ENCODE measurements at places on chromosomes 1 and 21.

DNA sequence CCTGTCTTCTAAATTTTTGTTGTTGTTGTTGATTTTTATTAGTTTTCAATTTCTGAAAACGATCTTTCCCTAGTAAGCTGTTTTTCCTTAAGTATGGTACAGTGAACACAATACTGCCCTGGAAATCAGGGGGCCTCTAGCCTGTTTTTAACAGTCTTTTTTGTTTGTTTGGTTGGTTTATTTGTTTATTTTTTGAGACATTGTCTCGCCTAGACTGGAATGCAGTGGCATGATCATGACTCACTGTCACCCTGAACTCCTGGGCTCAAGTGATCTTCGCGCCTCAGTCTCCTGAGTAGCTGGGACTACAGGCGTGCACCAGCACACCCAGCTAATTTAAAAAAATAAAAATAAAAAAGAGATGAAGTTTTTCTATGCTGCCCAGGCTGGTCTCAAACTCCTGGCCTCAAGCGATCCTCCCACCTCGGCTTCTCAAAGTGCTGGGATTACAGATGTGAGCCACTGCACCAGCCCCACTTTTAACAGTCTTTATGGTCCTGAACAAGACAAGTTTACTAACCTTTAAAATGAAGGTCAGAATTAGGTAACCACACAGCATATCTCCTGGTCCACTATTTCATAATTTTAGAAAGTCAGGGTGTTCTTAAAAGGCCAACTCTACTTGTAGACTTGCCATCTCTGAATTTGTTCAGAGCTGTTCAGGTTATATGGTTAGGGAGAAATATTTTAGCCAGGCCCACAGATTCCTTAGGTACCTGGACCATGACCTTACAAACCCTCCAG is 35.4 kb downstream of the TBCE start:
- no peak for DNase-seq

DNA sequence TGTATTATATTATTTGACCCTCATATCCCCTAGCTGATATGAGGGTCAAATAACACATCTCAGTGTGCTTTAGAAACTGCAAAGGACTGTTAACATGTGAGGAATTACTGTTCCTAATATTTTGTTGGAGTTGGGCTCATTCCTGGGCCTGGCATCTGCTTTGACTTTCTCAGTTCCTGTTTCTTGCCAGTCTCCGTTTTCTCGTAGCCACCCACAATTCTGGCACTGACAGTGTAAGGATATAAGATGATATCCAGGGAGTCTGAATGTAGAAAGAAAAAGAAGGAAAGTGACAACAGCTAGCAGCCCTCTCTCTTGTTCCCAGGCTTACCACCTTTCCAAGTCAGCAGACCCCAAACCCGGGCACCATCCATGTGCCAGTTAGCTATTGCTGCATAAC is 54.4 kb upstream of the SCMH1 start:
- no peak for DNase-seq

DNA sequence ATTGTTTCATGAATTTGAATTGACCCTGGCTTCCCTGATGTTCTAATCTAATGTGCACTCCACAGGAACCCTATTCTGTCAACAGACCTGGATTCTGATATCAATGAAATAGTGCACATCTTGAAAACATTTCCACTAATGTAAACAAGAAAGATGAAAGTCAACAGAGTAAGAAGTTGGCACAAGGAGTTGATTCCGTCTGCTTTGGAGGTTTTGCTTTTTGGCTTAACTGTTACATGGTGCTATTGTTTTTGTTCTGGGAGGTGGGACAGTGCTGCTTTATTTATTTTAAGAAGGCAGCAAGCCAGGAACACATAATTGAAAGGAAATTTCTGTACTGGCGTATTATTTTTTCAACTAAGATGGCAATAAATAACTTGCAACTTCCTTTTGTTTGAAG is 73.3 kb downstream of the LEPR start:
- no peak for DNase-seq

DNA sequence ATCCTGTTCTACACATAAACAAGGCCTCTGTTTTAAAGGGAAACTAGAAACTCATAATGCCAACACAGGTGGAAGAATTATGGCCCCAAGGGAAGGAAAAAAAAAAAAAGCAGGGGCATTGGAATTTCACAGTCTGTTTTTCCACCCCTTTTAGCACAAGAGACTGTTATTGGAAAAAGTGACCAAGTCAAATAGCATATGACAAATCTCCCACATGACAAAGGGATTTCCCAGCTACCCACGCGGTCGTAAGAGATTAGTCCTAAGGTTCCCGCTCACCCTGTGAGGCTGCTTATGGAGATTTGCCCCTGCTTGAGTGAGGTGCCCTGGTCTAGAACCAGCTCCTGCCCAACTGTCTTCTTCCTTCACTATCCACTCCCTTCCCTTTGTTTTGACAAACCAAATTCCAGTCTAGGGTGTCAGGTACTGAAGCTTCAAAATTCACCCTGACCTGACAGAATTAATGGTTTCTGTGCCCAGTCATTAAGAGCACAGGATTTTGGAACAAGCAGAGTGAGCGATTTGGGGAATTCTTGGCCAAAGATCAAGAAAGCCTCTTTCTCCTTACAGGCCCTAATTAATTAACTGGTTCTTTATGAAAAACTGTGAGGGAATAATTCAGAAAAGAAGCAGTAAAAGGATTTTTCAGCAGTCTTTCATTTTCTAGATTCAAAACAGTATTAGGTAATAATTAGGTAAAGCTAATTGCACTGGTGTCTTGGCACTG is 107.3 kb downstream of the NMNAT2 start:
- DNase-seq, result peak; percentile 7

- DNase-seq, result no peak
Observed at GRCh38 chr1:94599095-94599813, 57.7 kb upstream of the F3 start.

DNA sequence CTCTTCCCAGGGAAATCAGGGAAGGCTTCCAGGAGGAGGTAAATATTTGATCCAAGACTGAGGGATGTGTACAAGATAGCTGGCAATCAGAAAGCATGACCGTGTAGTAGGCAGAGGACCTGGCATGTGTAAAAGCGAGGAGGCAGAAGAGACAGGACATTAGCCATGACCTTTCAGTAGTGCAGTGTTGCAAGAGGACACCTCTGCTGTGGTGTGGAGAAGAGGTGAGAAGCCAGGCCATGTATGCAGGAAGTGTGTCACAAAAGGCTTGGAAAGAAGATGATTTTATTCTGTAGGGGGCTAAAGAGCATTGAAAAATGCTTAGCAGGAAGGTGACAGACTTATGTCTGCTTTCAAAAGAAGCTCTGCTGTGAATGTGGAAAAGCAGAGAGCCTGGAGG is 381.0 kb downstream of the ZP4 start:
- no peak for DNase-seq

- DNase-seq, result peak; percentile 39
Observed at GRCh38 chr1:6347641-6348487, 45.7 kb downstream of the ACOT7 start.

DNA sequence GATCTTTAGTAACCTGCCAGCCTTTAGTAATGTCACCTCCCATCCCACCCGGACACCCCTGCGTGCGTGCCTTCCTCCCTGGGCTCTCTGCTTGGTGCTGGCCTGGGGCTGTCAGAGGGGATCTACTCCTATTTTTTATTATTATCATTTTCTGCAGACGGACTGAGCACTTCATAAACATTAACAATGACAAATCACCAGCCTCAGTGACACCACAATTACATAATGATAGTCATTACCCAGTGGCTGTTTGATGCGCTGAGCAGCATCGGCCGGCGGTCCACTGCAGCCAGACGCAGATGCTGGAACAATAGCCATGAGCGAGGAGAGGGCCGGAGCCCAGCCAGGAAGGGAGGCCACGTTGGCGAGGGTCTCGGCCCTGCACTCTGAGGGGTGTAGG is 309.3 kb upstream of the AJAP1 start:
- DNase-seq, result no peak

DNA sequence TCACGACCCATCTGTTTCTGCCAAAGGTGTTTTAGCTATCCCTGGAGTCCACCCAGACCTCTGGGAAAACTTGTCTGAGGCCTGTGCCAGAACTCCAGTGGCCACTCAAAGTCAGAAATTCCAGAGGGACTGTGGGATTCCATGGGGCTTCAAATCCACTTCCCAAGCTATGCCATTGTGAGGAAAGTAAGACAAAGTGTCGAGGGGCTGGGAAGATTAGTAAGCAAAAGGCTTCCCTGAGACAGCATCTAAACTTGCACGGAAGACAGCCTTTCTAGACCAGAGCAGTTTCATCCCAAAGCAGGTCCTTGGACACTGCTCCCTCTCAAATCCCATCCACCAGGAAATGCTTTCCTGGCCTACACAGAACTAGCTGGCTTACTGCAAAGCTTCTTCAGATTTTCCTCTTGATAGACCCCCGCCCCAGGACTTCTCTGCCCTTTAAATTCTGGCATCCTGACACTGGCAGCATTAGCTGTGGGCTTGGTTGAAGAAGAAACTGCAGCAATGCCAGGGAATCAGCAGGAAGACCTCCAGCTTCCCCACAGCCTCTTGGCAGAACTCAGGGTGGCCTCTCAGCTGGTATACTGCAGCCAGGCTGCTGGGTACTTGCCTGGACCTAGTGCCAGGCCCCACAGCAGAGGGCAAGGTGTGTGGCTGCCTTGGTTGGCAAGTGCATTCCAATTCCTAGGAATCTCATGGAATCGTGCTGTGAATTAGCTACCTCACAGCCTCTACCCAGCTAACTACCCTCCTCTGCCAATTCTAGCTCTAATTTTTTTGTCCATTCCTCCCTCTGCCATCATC is 27.3 kb upstream of the LMX1A start:
- DNase-seq, result no peak

DNA sequence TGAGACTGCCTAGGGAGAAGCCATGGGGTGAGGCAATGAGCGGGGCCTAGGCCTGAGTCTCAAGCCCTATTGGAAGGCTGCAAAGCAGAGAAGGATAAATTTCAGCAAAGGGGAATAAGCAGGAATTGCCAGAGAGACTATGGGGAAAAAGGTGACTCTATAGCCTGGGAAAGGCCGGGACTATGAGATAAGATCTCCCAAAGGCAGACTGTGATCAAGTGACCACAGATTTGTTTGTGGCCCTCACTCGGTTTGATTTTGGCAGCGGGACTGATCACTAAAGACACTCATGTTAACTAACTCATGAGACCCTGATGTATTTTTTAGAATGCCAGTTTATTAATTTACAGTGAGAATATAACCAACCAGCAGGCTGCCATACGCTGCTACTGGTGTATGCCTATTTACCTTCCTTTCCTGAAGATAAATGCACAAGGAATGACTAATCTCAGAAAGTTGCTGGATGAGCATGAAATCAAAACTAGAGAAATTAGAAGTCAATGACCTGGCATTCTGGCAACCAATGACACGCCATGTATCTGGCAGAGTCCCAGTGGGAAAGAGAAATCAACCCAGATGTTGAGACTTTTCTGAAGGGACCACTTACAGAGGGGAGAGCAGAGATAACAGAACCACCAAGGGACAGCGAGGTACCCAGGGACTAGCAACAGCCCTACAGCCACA is 4.3 kb downstream of the HSF2BP start:
- DNase-seq, result no peak

DNA sequence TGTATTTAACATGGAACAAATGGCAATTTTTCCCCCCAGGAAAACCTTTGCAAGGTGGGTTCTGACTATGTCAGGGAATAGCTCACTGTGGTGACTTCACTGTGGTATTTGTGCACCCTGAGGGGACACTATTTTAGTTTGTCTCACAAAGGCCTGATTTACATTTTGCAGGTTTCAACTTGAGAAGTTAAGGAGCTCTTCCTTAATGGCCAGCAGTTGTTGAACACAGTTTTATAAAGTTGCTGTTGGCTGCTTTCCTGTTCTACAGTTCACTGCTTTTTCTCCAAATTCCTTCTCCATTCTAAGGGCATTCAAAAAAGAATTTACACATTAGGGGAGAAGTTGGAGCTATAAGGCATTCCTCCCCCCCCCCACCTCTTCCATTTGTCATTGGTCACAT is 4.6 kb downstream of the LAMC1 start:
- DNase-seq, result no peak

GRCh38 chr1:83961571-83962295 is 37.2 kb downstream of the TTLL7 start:
- no peak for DNase-seq

GRCh38 chr1:198267921-198268320 is 111.1 kb downstream of the NEK7 start:
- DNase-seq, result no peak

- no peak for DNase-seq
Observed at GRCh38 chr21:21210552-21210951, 212.3 kb downstream of the NCAM2 start.

GRCh38 chr1:157971769-157972168 is 21.7 kb upstream of the KIRREL1 start:
- DNase-seq, result no peak

DNA sequence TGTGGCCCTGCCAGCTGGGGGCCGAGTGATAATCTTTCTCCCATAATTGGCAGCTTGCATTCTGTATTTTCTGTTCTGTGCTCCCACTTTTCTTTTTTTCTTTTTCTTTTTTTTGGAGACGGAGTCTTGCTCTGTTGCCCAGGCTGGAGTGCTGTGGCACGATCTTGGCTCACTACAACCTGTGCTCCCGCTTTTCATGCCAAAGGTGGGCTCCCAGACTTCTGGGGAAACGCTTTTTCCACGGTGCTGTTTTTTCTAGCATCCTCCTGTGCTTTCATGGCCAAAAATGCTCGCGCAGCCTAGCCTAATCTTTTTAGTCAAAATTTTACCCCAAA is 585 bp upstream of the AHCTF1 start:
- no peak for DNase-seq

DNA sequence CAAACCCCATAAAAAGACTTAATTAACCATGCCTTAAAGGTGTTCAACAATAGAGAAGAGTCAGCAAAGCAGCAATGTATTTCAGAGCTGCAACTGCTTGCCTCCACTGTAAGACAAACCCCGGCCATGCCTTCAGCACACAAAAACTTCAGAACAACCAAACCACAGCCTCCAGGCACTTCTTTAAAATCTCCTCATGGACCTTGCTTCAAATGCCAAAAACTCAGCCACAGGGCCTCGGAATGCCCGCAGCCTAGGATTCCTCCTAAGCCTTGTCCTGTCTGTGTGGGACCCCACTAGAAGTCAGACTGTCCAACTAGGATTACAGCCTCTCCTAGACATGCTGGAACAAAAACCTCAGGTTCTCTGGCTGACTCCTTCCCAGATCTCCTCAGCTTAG is 208.1 kb upstream of the DUSP10 start:
- no peak for DNase-seq

- DNase-seq, result no peak
Observed at GRCh38 chr1:221268295-221268694, 389.1 kb downstream of the HLX start.

DNA sequence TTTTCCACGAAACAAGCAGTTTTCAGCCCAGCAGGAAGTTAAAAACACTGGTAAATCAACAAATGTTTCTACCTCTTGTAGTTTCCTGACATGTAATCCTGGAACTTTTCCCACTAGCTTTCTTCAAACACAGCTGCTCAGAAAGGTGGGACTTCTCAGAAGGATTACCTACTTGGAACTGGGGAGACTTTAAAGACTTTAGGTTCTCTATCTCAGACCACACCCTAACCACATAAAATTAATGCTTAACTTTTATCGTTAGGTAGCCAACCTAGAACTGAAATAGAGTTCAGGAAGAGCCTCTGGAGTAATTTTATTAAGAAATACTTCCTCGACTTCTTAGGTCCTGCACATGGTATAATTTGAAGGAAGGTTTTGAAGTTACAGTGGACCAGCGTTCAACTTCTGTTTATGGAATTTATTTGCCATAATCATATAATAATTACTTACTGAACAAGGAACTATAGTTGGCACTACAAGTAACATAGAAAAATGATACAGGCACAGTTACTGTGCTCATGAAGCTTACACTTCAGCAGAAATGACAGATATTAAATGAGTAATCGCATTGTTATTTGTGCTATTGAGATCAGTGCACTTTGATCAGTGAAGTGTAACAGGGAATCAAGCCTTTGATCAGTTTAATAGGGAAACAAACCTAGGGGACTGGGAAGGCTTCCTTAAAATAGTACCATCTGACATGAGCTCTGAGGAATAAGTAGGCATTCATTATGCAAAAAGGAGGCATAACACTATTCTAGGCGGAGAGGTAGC is at the start of gene BCL2L15:
Gene BCL2L15 (minus strand): TSS at position 180 of the 774 bp plus-strand sequence. CDS start 206 bp downstream, outside the sequence.
- DNase-seq, result no peak

All from stimulated activated CD8-positive, alpha-beta memory T cell treated with anti-CD3 and anti-CD28 coated beads, Interleukin-4, amount 100 ng/mL, for 24 hours (primary cell).